NCI-H460 (cell line): ENCODE measurements at places on chromosomes 11 and 22.

- DNase-seq, result no peak
These were observed 90.0 kb downstream of the AMOTL1 start for GRCh38 chr11:94858012-94858705.

DNA sequence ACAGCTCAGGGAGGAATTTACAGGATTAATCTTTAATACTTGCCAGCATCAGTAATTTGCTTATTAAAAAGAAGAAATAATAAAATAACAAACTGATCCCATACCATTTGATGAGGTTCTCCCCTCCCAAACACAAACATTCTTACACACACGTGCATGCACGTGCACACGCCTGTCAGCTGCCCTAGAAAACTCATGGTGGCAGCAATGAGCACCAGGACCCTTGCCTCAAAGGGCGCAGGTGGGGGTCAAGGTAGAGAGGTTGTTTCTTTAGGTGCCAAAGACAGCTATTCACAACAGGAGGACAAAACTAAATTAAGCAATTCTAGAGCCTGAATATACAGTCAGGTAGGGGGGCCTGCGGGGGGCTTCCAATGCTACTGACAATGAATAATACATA, 219.3 kb downstream of the BUD13 start:
- no peak for DNase-seq

- DNase-seq, result no peak
These were observed 32.2 kb downstream of the CYTH4 start for GRCh38 chr22:37314315-37315074.

- no peak for DNase-seq
These were observed 462.4 kb upstream of the LRRC4C start for GRCh38 chr11:41921746-41922390.

GRCh38 chr11:128086794-128087193, 500.6 kb downstream of the ETS1 start:
- DNase-seq, result no peak

DNA sequence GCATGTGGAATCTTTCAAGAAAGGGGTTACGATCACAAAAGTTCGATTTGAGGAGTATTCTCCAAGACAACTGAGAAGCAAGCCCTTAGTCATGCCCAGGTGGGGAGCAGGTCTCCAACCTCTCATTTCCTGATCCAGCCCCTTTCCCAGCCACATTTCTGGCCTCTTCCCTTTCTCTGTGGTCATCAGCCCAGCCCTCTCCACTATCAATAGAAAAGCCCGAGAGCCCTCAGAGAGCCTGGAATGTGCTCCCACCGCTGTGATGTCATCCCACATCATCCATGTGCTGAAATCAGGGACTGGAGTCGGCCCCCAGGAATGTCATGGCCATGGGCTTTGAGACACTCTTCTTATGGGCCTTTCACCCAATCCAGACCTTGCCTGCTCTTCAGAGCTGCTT, 62.6 kb downstream of the KCNJ1 start:
- DNase-seq, result no peak

DNA sequence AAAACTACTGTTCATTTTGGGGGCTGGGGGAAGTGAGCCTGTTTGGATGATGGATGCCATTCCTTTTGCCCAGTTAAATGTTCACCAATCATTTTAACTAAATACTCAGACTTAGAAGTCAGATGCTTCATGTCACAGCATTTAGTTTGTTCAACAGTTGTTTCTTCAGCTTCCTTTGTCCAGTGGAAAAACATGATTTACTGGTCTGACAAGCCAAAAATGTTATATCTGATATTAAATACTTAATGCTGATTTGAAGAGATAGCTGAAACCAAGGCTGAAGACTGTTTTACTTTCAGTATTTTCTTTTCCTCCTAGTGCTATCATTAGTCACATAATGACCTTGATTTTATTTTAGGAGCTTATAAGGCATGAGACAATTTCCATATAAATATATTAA, 87.1 kb upstream of the BIRC3 start:
- DNase-seq, result no peak

DNA sequence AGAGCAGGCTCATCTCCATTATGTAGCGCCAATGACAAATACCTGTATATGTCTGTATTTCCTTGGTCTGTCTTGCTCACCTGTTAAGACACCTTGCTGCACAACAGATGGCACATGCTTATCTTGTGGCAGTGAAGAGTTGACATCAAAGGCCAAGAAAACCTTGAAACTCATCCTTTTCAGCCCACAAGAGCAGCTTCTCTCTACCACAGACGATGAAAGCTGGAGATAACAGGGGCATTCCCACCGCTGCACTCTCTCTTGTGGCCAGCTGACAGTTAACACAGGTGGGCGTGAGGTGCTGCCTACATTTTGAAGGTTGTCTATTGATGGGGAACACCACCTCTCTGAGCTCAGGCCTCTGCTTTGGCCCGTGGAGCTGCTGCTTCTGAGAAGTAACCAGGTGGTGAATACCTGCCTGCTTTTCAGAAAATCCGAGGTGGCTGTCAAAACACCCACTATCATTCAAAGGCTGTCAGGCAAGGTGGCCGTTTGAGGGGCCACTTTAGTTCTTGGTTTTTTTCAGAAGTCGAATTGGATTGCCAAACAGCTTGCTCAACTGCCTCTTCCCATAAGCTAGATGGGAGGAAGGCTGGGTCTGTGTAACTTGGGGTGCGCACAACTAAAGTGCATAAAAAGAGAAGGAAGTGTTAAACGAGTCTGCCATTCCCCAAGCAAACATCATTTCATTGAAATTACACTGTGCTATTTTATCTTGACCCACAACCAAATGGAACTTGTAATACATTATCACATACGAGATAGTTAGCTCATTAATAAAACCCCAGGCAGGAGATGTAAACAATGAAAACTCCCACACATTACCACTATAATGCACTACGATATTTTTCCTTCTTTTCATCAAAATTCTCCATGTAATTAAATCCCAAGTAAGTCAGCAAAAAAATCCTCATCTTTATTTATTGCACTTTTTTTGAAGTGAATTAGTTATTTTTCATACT, 87.1 kb upstream of the RAG2 start:
- DNase-seq, result no peak

DNA sequence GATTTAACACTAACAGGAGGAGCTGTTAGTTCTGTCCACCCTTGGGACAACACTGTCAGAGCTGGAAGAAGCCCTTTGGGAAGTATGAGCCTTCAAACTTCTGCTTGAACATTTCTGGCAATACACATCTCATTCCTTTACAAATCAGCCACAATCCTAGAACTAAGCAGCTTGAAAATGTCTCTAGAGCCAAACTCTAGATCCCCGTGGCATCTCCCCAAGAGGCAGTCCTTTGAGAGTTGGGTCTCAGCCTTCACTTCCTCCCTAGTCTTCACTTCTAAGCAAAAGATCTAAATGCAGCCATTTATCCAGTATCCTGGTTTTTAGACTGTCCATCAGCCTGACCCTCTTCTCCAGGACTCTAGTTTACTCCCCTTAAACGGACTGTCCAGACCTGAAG, 26.9 kb downstream of the ARFGAP2 start:
- no peak for DNase-seq

- no peak for DNase-seq
These were observed 12.8 kb upstream of the SORL1 start for GRCh38 chr11:121439337-121439736.

- DNase-seq, result no peak
These were observed 31.7 kb upstream of the NAV2 start for GRCh38 chr11:19680829-19681368.

DNA sequence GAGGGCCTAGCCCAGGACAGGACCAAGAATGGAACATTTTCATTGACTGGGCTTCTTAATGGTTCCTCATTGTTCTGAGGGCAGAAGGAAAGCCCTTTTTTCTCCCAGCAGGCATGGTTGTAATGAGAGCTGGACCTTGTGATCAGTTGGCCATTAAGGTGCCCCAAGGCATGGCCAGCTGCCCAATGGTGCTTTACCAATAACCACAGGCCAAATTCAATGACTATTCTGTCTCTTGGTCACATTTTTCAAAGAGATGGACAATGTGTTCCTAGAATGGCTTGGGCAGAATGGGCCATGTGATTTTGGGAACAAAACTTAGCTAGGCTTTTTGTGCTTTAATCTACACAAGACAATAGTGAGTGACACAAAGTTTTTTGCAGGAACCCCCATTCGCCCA, 7.3 kb downstream of the NAV2 start:
- DNase-seq, result no peak

- DNase-seq, result no peak
These were observed 139.2 kb downstream of the GUCY1A2 start for GRCh38 chr11:106879029-106879428.

- peak; percentile 55 for DNase-seq
These were observed 118.1 kb downstream of the BBOX1 start for GRCh38 chr11:27158456-27159334.

DNA sequence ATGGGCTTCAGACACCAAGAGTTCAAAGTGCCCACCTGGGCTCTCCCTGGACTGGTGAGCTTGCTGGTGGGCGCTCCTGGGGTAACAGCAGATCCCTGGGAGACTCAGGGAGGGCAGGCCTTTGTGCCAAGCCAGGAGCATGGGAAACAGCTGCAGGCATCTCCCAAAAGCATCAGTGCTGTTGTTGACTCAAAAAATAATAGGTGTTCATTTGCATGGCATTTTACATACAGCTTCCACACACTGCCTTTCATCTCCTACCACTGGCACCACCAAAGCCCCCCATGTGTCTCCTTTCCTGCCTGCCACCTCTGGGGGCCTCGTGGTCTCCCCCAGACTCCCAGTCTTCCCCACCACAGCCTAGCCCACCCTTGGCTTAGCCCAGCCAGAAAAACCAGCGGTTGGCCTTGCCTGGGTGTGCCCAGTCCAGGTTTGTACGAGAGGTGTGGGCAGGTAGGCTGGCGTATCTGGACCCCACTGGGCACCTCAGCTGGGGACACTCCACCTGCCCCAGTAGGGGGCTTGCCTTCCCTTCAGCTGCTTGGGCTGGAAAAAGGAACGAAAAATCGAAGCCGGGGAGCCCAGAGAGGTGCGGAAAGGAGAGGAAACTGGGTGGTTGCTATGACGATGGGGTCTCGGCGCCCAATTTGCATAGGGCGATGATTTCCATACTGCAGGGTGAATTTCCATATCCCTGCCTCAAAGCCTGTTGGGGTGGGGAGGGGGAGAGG, 15.0 kb downstream of the POU2F3 start:
- no peak for DNase-seq

DNA sequence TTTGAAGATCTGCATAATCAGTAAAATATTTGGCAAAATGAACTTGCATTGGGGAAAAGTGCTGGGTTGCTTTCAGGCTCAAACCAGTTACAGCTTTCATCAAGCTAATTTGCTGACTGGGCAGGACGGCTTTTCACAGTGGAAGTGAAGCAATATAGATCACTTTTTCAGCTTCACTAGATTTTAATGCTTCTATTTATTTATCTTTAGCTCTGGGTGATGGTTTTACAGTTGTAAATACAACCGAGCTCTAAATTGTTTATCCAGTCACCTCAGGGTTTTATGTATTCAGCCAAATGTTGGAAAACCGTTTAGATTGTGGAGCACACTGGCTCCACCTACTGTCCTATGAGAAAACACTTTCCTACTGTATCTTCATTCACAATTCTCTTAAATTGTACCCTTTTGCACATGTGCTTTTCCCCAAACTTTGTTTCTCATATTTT, 58.2 kb downstream of the ACER3 start:
- DNase-seq, result peak; percentile 39

DNA sequence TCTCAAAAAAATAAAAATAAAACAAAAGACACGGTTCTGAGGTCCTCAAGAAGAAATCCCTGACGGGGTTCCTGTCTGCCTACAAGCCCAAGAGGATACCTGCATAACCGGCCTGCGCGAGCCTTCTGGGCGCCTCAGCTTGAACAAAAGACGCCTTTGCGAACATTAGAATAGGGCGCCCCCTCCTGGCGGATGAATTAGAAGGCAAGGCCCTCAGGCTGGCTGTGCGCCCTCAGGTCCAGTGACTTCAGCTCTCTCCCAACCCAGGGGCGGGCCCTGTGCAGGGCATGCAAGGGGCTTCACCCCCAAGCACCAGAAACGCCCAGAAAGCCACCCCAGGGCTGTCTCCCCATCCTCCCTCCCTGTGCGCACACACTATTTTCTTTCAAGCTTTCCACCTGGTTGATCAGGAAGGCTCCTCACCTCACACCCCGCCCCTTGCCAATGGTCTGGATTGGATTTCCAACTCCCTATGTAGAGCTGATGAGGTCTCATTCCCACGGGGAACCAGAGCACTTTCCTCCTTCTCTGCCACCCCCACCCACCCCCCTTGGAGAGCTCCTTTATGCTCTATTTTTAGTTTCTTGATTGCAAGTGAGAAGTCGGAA, 273.3 kb downstream of the BUD13 start:
- peak; percentile 51 for DNase-seq

GRCh38 chr11:2810411-2811205, 75.0 kb downstream of the CDKN1C start:
- no peak for DNase-seq

- no peak for DNase-seq
These were observed 112.6 kb downstream of the CADM1 start for GRCh38 chr11:115391598-115391997.

GRCh38 chr11:85955531-85955930, 100.3 kb downstream of the CCDC83 start:
- DNase-seq, result no peak

GRCh38 chr11:69538854-69539253, 57.4 kb downstream of the LINC01488 start:
- no peak for DNase-seq

- no peak for DNase-seq
These were observed 58.3 kb downstream of the LDLRAD3 start for GRCh38 chr11:36002196-36002595.

DNA sequence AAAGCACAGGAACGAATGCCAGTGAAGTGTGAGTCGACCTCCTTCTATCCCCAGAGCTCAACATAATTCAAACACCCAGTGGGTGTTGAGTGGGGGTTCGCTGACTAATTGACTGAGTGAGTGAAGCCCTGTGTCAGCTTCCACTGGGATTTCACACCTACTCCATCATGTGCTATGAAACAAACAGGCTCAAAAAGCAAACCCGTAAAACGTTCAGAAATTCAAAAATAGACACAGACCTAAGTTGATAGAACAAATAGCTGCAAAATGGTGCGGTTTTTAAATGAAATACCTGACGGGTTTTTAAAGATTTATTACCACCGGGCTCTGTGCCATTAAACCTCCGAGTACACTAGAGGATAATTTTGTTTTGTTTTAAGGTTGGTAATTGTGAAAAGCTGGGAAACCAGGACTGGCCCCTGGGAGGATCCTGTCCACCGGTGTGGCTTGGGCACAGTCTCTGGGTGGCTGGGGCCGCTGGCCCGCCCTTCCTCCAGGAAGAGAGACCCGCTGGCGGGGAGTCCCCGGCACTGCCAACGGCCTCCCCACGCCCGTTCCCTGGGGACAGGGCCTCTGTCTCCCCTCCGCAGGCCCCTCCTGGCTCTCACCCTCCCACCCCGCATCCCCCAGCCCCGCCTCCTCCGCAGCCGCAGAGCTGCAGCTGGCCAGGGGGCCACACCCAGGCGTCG, 13.6 kb downstream of the KCNJ5 start:
- no peak for DNase-seq

DNA sequence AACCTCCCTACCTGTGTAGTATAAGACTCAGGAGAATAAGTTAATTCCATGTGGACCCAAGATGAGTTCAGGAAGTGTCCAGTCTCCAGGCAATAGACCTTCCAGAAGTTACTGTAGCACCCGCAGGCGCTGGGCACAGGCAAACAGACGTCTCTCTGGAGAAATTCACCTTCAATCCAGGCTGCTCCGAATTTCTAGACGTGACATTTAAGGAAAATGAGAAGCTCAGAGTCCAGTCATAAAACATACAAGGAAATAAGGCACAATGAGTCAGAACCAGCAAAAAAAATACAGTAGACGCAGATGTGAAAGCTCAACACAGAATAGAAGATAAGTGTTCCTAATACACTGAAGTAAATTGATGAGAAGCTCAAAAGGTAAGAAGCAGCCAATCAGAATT, 14.2 kb downstream of the NADSYN1 start:
- DNase-seq, result no peak
